ENCODE measurements at places on chromosomes 7 and 10.

DNA sequence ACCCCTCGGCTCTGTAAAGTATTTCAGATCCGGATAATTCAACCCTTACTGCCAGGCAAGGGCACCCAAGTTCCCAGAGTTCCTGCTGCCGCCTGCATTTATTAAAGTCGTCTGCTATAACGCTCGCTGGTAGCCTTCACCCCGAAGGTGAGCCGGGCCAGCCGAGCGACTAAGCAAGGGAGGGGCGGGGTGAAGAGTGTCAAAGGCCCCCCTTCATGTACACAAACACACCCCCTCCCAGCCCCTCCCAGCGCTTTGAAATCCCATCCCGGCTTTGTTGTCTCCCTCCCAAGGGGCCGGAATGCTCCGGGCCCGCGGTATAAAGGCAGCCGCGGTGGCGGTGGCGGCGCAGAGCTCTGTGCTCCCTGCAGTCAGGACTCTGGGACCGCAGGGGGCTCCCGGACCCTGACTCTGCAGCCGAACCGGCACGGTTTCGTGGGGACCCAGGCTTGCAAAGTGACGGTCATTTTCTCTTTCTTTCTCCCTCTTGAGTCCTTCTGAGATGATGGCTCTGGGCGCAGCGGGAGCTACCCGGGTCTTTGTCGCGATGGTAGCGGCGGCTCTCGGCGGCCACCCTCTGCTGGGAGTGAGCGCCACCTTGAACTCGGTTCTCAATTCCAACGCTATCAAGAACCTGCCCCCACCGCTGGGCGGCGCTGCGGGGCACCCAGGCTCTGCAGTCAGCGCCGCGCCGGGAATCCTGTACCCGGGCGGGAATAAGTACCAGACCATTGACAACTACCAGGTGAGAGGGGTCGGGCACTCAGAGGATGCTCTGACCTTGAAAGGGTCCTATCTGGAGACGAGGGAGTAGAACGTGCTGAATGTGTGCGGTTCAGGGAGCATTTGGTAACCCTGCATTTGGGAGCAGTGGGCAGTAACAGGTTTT, at the start of gene DKK1:
TSS of gene DKK1 (plus strand) at position 349 of the 889 bp plus-strand sequence. CDS start at position 503, 154 bp downstream.
- no peak for DNase-seq

DNA sequence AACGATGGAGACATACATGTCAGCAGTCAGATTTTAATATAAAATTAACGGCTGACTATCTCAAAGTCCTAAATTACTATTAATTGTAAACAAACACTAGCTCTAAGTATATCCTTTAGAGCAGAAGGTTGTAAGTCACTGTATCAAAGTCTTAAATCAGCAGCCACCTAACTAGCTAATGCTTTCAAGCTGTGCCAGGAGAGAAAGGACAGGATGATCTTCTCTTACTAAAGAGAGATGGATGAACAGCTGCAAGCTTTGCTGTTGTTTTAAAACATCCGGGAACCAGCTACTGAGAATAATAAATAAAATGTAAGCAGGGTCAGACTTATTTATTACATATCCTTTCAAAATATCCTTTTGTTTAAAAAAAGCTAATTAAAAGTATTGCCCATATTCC, 24.0 kb upstream of the ABLIM1 start:
- no peak for DNase-seq

DNA sequence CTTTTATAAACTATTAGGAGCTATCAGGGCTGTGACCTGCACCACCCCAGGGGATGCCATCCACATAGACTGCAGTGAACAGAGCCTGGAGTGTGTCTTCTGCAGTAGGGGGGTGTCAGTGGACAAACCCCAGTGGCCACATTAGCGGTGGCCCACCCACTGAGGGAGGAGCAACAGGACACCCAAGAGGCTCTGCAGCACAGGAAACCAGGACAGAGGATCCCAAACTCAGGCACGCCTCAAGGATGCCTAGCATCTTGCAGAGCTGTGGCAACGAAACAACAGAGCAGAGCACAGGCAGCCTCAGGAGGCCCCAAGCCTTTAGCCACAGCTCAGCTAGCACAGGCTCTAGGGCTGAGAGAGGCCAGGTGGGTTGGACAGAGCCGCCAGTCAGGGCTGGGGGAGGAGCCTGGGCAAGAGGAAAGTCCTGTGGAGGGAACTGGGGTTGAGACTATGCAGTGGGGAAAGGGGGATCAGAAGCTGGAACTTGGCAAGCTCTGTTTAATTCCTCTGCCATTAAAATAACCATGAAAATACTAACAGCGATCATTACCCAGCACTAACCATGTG, 53.8 kb downstream of the GRID1 start:
- DNase-seq = no peak

DNA sequence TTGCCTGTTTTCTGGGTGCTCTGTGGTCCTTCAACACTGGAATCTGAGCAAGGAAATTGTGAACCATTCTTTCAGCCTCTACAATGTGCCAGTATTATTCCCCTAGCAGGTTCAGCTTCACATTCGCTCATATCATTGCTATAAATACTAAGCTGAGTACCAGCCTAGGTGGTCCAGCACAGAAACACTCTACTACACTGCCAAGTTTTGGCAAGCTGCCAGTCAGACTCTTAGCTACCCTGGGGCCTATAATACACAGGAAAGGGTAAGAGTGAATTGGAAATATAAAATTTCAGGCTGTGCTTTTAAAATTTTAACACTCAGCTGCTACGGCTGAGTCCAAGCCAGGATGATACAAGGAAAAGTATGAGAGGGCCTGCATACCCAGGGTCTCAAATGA, 49.9 kb upstream of the PPP1R3A start:
- no peak for DNase-seq

DNA sequence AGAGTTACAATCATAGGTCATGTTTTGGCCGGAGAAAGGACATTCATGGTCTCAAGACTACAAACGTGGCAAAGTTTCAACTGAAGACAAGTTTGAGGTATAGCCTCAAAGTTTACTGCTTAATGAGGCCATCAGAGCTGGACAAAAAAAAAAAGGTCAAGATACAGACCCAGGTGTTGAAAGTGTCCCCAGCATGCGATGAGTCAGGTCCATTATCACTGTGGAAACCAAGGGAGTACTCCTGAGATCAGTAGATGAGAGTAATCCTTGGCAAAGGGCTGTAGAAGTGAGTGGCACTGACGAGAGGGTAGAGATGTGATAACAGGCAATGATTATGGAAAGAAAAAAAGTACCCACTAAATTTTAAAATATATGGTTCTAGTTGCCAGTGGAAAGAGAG, 80.1 kb upstream of the LRRN3 start:
- no peak for DNase-seq

GRCh38 chr10:75507469-75507868, 76.0 kb downstream of the LRMDA start:
- DNase-seq = no peak

DNA sequence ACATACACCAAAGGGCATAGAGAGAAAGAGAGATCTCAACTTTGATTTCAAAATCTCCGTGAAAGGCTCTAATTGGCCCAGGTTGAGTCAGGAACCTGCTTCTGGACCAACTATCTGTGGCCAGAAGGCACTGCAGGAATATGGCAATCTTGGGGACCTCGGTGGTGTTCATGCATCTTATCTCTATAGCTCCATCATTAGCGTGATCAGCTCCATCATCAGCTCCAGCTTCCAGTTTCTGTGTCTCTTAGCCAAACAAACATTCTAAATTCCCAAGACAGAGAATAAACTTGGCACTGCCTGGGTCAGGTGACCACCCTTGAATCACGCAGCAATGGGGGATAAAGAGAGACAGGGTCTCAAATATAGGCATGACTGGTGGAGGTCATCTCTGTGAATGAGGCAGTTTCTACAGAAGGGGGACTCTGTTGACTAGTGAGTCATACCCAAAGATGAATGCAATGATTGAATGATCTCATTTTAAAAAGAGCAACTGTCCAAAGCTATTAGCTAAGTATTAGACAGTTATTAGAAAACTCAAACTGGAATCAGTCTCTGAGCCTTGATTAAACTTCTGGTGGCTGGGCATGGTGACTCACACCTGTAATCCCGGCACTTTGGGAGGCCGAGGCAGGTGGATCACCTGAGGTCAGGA, 5.4 kb upstream of the NRF1 start:
- DNase-seq = no peak

- DNase-seq = no peak
These were observed 72.0 kb downstream of the KAT6B start for GRCh38 chr10:74898201-74898976.

Data from stimulated activated CD8-positive, alpha-beta memory T cell treated with anti-CD3 and anti-CD28 coated beads, Interleukin-7, amount 100 ng/mL, for 1 hour (primary cell).